NCI-H2081 treated with DMSO at 0.1 percent for 48 hours (cell line): ENCODE measurements at places on chromosomes 1 and 21.

DNA sequence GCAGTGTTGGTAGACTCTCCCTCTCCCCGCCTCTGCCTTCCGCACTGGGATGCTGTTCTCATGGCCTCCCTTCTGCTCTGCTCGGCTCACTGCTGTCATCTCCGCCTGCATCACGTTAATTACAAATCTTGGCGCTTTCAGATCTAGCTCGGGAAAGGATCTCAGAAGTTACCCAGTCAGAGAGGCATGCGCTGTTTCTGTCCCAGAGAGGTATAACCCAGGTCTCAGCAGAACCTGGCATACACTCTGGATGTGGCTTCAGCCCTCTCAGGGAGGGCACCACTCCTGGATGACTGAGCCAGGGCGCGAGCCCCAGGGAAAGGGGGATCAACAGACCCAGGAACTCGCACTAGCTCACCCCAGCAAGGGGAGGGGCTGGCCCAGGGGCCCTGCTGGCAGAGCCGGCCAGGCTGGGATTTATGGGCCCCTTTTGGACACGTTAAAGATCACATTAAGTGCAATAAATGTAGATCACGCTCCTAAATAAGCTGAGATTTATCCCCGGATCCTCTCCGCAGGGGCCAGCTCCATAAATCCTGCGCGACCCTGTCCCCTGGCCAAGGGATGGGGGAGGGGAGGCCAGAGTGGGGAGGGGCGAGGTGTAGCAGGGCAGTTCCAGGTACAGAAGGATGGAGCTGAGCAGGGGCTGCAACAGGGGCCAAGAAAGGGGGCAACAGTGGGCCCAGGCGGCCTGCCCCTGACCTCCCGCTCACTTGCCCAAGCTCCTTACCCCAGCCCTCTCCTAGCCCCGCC is 101.3 kb upstream of the ZBTB40 start:
- no peak for DNase-seq

GRCh38 chr21:41371685-41372030 is 9.8 kb downstream of the MX2 start:
- no peak for DNase-seq

GRCh38 chr1:20409971-20410370 is 76.0 kb downstream of the CAMK2N1 start:
- DNase-seq = no peak

GRCh38 chr1:32828341-32828740 is 10.9 kb downstream of the S100PBP start:
- no peak for DNase-seq

DNA sequence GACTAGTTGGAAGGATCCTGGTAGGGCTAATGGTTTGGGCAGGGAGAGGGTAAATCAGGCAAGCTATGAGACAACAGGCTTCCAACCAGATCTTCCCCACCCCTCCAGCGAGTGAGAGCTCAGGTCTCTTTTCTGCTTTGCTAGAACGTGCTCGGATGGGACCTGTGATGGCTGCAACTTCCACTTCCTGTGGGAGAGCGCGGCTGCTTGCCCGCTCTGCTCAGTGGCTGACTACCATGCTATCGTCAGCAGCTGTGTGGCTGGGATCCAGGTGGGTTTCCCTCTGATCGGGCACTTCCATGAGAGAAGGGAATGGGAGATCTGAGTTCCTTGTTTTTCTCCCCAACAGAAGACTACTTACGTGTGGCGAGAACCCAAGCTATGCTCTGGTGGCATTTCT is 14.0 kb upstream of the SARS1 start:
- DNase-seq = no peak

- DNase-seq = no peak
These were observed 1519.1 kb downstream of the BRINP3 start for GRCh38 chr1:188958461-188959115.

DNA sequence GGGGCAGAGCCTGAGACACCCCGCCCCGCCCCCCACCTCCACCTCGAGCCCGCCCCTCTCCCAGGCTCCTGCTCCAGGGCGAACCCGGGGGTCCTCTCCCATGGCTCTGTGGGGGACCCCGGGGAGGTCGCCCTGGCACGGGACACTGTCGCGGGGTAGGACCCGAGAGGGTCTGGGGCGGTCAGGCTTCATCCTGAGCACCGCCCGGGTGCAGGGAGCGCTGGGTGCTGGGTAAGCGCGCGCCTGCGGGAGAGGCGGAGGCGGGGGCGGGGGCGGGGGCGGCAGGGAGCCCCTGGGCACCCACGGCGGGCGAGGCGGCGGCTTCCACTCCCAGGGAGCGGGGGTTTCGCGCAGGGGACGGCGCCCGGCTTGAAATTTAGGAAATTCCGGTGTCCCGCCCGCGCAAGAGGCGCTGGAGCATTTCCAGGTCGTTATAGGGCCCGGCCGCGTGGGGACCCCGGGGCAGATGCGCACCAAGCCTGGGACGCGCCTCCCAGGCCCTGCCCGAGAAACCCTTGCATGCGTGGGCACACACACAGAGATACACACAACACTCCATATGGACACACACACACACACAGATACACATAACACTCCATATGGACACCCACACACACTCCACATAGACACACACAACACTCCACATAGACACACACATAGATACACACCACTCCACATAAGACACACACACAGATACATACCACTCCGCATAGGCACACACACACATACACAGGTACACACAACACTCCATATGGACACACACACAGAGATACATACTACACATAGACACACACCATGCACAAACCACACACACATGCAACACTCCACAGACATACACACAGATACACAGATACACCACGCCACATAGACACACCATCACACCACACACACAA is 48.7 kb upstream of the SLC19A1 start:
- DNase-seq = no peak

GRCh38 chr1:165056914-165057313 is 299.6 kb downstream of the LMX1A start:
- no peak for DNase-seq

- DNase-seq = no peak
These were observed 13.5 kb downstream of the LZIC start for GRCh38 chr1:9929431-9930385.

GRCh38 chr1:204376465-204376864 is 16.7 kb upstream of the PLEKHA6 start:
- no peak for DNase-seq

GRCh38 chr1:221442056-221442455 is 299.8 kb downstream of the DUSP10 start:
- DNase-seq = no peak

GRCh38 chr1:167683226-167683625 is 38.6 kb upstream of the MPZL1 start:
- DNase-seq = no peak

- DNase-seq = peak; percentile 27
These were observed 16.2 kb upstream of the ERICH3 start for GRCh38 chr1:74689621-74690363.

DNA sequence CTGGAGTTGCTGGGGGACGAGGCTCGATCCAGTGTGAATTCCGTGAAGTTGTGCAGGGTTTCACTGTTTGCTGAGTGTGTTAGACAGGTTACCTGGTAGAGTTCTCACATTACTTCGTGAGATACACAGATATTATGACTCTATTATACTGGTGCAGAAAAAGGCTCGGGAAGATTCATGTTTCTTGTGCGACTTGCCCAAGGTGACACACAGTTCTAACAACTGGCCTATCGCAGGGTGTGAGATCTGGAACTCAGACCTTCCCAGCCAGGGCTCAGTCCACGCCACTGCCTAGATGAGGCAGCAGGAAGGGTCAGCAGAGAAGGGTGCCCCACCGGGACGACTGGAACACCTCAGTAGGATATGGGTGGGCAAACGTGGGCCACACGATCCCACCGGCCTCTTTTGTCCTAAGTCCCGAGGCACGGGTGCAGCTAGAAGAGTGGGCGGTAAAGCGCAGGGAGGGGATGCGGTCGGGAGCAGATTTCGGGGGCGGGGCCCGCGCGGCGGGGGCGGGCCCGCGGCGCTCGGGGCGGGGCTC is 296 bp upstream of the RNPEP start:
- DNase-seq = no peak

DNA sequence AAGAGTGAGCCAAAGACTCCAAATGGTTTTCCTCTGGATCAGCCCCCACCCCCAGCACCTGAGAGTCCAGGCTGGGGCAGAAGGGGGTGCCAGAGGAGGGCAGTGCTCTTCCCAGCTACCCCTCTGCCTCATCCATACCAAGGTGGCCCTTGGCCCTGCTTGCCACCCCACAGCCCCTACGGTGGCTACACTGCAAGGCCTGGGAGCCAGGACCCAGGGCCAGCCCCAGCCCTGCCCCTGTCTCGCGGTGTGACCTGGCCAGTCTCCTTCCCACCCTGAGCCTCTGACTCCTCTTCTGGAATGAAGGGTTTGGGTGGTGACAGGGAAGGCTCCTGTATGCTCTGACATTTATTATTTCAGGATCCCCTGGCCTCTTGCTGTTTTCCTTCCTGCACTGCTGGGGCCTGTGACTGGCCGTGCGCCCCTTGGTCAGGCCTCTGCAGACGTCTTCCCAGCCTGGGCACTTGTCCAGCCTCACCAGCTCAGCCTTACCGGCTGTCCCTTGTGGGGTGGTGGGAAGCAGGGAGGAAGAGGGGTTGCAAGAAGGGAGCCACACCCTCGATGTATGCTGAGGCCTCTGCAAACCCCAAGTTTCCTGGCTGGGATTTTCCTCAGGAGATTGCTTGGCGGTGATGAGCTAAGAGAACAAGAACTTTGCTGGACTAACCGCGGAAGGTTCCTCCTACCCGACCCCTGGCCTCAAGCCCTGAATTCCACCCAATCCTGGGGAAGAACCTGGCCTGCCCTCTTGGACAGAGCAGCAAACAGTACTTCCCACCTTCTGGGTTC is 13.5 kb downstream of the ASAP3 start:
- DNase-seq = no peak

GRCh38 chr1:153520818-153521476 is 14.8 kb downstream of the S100A6 start:
- no peak for DNase-seq

GRCh38 chr1:217049721-217050120 is 326.5 kb upstream of the ESRRG start:
- DNase-seq = no peak

DNA sequence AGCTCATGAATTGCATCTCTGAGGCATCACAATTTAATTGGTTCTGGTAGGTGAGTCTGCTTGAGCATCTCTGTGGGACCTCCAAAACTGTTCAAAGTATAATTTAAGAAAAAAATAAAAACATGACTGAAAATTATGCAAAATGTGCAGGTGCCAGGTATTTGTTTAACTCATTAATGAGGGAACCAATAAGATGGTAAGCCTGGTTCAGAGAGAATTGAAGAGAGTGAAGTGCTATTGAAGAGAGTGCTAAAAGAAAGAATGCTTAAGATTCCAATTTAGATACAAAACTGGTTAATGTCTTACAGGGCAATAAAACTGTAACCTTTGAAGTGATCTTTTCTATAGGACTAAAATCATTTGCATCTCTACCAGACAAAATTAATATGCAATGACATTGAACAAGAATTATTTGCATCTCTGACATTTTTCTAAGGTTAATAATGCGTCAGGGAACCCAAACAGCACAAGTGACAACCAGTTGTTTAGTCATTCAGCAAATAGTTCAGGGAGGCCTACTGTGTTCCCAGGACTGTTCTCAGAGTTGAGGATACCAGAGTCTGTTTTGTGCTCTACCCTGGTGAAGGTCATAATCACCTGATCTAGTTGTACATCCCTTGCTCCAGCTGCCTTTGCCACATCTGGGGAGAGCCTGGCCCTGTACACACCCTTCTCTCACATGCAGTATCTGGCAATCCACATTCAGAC is 183.5 kb downstream of the PATJ start:
- DNase-seq = no peak

DNA sequence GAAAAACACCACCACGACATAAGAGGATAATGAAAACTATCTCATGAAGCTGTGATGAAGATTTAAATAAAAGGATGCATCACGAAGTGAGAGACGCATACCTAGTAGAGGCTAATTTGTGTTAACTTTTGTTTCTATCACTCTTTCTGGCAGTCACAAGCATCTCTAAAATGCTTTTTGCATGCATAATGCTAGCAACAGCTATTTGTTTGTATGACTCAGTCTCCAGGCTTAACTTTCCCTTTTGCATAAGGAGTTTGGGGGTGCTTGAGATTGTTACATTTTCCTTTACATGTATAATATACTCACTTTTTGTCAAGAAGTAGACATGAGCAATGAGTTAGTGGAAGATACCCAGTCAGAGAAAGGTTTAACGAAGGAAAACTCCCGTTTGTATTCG is 385.4 kb downstream of the DISC1 start:
- DNase-seq = no peak

DNA sequence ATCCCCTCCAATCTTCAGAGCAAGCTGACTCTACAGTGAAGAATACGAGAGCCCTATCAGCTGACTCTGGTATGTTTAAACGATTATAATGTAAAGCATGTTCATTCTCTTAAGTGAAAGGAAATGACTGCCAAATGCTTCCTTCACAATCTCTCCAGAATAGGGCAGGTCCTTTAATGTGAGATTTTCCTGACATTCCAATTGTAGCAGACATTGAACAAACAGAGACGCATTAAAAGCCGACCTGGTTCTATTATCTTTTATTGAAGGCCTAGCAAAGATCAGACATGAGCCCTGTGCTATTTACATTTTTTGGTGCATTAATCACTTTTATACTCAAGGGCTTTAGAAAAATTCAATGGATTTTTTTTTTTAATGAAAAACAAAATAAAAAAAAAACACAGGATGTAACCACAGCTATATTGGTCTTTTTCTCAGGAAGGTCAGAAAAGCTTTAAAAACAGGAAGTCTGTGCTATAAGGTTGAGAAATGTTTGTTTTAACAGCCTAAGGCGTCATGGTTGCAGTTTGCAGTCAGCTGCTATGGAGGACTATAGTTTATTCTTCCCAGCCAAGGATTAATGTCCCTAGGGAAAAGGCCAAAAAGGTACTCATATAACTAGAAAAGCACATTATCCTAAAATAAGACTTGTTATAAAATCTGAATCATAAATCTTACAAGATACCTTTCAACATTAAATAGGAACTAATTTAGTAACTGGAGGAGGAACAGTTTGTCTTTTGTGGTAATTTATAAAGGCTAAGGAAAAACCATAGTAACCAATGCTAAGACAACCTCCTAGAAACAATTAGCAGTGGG is 104.8 kb downstream of the RERE start:
- peak; percentile 98 for DNase-seq

GRCh38 chr1:157439302-157439954 is 112.9 kb downstream of the FCRL5 start:
- no peak for DNase-seq

DNA sequence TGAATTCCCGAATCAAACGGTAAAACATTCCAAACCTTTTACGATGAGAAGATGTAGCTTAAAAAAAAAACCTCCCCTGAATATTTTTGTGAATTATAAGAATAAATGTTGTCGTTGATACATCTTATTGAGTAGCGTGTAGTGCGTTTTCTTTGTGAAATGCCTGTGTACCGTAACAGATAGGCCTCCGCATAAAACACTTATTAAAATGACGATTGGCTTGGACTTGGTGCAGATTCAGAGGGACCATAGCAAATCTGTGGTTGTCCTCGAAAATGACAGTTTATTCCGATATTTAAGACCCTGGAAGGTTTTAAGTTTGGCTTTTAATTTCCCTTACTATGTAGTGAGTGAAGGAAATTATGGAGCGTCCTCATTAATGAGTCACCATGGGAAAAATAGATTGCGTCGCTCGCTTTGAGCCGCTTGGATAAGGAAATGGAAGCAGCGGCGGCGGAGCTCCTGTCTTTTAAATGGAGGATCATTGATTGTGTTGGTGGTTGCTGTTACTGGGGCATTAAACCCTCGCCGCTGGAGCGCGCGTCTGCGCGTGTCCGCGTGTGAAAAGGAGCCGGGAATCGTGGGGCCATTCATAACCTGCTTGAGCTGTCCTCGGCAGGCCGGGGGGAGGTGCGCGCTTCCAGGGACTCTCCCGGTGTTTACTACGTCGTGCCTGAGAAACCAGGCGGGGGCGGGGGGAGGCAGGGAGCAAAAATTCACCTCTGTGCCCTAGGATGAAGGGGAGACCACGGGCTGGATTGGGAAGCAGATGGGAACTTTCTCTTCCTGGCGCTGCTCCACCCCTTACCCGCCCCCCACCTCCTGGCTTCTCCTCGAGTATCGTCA is 1.6 kb downstream of the SPEN start:
- peak; percentile 71 for DNase-seq
